ENCODE measurements at places on chromosomes 6 and 20.

- DNase-seq, result no peak
Measured at GRCh38 chr20:41969656-41970055, 351.5 kb upstream of the CHD6 start.

DNA sequence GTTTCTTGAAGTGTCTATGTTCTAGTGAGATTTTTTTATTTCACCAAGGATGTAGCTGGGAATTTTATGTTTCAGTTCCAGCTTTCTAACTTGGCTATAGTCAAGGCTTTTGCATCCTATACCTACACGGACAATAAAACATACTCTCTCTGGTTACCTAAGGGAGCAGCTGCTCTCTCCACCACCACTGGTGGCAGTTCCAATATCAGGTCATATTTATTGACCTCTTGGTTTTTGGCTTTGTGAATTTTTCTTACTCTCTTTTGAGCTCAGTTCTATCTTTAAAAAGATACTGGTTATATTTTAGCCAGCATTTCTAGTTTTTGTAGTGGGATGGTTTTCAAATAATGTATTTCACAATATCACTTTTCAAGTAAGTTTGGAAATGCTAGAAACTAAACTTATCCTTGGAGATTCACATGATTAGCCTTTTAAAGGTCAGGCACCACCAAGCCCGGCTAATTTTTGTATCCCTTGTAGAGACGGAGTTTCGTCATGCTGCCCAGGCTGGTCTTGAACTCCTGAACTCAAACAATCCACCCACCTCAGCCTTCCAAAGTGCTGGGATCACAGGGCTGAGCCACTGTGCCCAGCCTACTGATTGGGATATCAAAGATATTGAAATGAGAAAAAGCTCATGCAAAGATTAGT lies 34.7 kb upstream of the HAO1 start:
- DNase-seq, result no peak

DNA sequence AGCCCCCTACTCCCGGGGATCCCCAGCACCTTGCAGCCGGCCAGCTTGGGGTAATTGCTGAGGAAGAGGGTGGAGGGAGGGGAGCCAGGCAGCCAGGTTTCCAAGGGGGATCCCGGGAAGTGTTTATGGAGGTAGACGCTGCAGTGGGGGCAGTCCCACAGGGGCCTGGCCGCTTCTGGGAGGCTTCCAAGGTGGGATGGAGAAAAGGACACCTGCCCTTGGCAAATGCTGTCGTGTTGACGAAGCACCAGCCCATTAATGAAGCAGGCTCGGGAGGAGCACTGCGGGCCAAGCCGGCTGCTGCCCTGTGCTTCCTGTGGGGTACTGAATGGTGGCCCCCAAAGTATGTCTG lies 82.4 kb downstream of the TMEM242 start:
- no peak for DNase-seq

DNA sequence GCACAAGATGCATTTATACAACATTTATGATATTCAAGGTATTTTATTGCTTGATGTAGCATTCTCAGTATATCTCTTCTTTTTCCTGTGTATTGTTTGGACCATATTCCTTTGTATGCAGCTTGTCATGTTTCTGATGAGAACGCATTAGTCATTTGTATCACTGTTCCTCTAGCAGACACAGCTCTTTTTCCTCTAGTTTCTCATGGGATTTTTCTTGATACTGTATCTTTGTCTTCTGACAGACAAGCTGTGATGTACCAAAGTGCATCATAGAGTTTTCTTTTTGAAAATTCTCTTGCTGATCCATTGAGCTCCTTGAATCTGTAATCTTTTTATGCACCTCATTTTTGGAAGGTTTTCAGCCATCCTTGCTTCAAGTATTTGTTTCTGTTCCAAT lies 140.9 kb downstream of the SLC22A3 start:
- no peak for DNase-seq

DNA sequence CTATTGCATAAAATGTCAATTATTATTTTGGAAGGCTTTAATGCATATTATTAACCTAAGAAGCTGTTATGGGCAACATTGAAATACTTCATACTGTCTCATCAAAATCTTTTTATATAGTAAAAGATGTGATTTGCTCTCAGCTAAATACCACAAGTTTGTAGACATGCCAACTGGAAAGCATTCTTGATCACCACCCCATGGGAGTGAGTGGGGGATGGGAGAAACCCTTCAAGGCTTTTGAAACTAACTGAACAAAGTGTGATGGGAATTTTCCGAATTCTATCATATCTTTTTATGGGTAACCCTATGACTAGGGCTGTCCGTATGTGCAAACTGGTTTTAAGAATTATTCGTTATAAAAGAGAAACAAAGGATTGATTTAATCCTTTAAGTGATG lies 377.3 kb upstream of the JAG1 start:
- DNase-seq, result no peak

- DNase-seq, result no peak
Measured at GRCh38 chr20:1060985-1061384, 57.4 kb upstream of the PSMF1 start.

DNA sequence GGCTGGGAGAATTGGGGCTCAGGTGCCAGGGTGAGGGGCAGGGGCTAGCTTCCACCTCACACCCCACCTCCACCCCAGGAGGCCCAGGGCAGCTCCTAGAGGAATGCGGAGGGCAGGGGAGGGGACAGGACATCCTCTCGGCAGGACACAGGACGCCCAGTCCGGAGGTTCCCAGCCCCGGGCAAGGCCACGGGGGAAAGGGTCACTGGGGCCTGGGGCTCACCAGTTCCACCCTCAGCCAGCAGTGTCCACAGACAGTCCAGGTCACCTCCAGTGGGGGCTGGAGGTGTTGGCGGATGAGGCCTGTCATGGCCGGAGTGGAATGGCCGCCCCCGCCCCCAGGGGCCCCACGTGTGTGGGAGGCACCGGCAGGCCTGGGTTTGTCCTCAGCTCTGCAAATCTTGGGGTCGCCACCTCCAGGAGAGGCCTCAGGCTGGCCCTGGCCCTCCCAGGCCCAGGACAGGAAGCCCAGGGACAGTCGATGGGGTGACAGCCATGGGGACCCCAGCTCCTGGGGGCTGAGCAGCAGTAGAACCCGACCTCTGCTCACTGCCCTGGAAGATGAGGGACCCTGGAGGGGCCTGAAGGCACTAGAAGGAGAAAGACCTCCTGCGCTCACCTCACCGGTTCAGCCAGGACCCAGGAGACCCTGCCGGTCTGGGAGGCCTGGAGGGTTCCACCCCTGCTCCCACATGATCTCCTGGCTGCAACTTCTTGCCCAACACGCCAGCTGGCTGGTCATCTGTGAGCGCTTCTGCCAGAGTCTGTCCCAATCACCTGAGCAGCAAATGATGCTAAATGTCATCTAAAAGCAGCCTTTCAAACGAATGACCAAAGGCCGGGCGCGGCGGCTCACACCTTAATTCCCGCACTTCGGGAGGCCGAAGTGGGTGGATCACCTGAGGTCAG lies 13.0 kb upstream of the ABHD16B start:
- no peak for DNase-seq

DNA sequence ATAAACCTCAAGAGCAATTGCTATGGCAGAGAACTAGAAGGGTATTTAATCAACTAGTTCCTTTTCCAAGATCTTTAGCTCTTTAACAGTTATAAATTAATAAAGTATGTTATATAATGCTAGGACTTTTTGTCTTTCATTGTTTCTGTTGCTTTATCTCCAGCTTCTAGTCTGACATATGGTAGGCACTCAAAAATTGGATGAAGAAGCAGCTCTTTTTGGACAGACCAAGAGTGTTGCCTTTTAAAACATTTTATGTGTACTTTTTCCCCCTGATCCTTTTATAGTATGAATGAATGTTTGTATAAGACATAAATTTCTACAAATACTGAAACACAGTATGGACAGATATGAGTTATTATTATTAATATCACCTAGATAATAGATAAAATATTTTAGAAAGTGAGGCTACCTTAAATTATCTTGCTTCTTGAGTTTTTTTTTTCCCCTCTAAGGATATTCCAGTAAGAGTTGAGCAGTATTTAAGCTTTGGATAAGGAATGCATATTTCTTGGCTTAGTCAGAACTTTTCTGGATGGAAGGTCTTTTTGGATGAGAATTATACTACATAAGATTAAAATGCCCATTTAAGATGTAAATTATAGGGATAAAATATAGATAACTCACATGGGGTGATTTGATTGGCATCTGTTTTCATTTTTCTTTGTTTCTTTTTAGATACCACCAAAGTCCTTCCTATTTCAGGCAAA lies 16.6 kb downstream of the LAMA2 start:
- no peak for DNase-seq

GRCh38 chr20:47711046-47711752 lies 74.1 kb downstream of the SULF2 start:
- no peak for DNase-seq

DNA sequence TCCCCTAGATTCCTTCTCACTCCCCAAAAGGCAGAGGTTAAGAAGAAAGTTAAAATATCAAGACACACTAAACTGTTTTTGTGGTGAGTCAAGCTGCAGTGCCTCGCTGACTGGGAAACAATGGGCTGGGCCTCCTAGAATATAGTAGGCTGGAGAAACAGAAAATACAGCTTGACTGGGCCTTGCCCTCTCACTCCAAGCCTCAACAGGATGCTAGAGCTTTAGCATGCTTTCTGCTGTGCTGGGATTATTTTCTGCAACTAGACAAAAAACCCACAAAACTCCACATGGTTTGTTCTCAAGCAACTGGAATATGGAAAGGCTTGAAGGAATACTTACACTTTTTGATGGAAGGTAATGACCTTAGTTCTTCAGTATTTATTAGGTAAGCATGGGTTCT lies 27.9 kb downstream of the FOXO3 start:
- no peak for DNase-seq

DNA sequence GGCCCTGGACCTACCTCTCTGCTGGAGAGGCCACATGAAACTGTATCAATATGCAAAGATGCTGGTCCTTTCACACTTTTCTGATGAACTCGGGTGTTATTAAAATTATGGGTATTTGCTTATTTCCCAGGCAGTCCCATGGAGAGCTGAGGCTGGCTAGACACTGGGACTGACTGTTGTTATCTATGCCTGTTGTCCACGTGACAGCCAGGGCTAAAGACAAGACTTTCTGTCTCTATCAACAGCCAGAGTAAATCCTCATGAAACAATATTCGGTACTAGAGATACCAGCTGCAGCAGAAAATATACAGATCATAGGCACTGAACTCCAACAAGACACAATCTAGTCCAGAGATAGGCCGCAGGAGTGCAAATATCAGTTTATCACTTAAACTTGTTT lies 236.4 kb downstream of the FOXA2 start:
- no peak for DNase-seq

DNA sequence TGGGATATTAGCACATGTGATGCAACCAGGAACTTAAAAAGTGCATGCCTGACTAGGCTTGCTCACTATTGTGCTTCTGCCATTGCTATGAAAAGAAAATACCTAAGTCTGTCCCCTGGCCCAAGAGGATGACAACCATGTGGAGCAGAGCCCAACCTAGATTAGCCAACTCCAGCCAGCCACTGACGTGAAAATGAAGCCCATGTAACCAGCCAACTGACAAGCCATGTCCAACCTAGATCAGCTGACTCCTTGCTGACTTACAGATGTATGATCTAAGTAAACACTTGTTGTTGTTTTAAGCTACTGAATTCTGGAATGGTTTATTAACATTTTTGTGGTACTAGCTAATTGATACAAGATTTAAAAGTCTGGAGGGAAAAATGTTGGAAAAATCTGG lies 47.5 kb downstream of the PIGU start:
- no peak for DNase-seq

DNA sequence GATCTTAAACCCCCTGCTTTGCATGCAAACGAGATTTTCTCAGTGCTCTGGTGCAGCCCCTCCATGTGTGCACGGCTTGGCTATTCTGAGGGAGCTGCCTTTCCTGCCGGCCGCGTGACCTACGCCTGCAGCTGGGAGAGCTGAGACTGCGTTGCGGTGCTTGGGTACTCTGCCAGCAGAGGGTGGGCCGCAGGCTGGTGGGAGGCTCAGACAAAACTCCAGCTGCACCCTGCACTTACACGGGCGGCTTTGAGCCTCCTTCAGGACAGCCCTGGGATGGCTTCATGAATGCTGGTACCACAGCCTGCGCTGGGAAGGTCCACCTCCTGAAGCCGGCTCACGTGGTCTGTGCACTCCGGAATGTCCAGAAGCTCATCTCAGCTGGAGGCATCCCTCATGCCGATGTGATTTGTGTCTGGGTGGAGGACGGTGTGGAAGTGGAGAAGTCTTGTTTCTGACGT lies 223.7 kb downstream of the DLL1 start:
- DNase-seq, result no peak

DNA sequence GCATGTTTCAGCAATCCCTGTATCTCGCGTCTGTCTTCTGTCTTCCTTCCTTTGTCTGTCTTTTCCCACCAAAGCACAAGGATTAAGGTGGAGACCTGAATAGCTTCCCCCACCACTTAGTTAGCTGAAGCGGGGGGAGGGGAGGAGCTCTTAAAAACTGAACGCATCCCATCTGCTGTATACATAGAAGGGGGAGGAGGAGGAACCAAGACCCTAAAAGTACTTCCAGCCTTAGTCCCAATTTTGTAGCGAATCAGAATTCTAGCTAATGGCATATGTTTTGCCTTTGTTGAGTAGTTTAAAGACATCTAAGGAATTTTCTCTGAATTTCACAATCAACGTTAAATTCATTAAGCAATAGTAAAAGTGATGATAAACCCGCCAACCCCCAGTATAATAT lies 47.9 kb downstream of the GNAS start:
- DNase-seq, result no peak

GRCh38 chr6:4506792-4507191 lies 269.4 kb upstream of the CDYL start:
- DNase-seq, result no peak

GRCh38 chr6:132675749-132676148 lies 16.8 kb upstream of the TAAR1 start:
- DNase-seq, result no peak

- peak; percentile 62 for DNase-seq
Measured at GRCh38 chr20:3710703-3711483, 1.5 kb downstream of the SIGLEC1 start.

GRCh38 chr6:139754898-139755775 lies 380.7 kb upstream of the CITED2 start:
- no peak for DNase-seq

- no peak for DNase-seq
Measured at GRCh38 chr6:33469661-33470060, 15.3 kb downstream of the ZBTB9 start.

DNA sequence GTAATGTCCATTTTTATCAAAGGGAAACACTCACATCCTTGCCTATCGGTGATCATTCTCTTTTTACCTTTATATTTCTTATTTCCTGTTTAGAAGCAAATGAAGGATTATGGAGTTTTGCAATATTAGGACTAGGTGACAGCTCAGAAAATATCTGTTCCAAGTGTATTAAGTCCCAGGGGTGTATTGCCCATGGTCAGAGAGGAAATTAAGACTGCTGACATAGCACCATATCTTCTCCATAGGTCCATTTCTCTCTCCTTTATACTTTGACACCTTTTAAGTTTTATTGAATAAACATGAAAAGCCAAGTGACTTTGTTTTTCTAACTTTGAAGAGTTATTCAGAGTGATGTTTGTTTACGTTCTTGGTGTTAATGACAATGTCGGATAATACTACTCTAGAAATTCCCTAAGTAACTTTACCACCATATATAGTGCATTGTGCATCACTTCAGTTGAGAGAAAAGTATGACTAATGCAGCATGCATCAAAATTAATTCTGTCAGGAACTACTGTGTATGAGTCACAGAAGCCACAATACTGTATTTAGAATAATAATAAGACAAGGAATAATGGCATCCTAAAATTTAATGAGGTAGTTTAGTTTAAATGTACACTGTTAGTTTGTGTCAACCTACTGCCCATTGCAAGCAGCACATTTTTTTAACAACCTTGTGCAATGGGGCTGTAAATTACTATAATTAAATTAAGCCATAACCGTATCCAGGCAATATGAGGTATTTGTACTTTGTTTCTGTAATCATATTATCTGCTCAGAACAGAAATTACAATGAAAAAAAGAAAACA lies 474.4 kb upstream of the RNF217 start:
- DNase-seq, result no peak

Data from stimulated activated CD8-positive, alpha-beta memory T cell treated with anti-CD3 and anti-CD28 coated beads, Interleukin-7, amount 100 ng/mL, for 24 hours (primary cell).